Osteocyte (in vitro differentiated cells): ENCODE measurements at places on chromosomes 12 and 14. TPM values are rescaled to one million over a fixed set of nuclear protein-coding genes. Genes with fewer than 3 reads are reported as not detected.

Gene NRL
- total RNA-seq: 1.2 and 1.9 TPM in 2 replicates

DNA sequence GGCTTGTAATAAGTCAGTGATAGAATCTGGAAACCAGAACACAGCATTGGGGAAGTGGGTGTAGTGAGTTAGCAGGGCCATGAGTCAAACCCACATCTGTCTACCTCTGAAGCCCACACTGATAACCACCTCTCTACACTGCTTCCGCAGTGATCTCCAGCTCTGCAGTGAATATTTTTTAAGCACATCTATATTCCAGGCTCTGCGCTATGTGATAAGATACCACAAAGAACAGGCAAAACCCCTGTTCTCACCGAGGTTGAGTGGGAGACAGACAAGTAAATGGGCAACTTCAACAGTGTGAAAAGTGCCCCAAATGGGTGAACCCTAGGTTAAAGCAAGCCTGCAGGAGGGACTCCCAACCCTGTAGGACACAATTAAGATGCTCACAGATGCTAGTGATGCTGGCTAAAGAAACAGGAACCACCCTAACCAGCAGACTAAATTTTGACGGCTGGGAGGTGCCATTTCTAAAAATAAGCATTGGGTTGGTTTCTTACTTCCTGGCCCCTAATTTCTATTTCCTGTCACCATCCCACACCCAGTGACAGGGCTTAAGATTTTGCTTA, 375.0 kb downstream of the DPF3 start:
- H3K36me3 ChIP-seq: no peaks in the 10 kb centered on the region
- no peak overlapping the region for H3K27ac ChIP-seq
- no peak overlapping the region for H3K4me3 ChIP-seq
- H3K27me3 ChIP-seq: no peaks in the 10 kb centered on the region
- no peak for DNase-seq
- H3K4me1 ChIP-seq: peaks cover 8% of the 10 kb centered on the region

DNA sequence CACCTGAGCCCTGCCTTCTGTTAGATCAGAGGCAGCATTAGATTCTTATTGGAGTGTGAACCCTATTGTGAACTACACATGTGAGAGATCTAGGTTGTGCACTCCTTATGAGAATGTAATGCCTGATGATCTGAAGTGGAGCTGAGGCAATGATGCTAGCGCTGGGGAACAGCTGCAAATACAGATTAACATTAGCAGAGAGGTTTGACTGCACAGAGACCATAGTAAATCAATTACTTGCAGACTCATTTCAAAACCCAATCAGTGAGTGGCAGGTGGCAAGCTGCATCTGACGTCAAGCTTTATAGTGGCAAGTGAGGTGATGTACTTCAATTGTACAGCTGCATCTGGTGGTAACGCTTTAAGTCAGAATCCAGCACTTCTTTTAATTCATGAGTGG, 141.6 kb downstream of the GPHN start:
- no peak overlapping the region for H3K27ac ChIP-seq
- no peaks in the 10 kb centered on the region for H3K27me3 ChIP-seq
- no peaks in the 10 kb centered on the region for H3K36me3 ChIP-seq
- no peak overlapping the region for H3K4me3 ChIP-seq

DNA sequence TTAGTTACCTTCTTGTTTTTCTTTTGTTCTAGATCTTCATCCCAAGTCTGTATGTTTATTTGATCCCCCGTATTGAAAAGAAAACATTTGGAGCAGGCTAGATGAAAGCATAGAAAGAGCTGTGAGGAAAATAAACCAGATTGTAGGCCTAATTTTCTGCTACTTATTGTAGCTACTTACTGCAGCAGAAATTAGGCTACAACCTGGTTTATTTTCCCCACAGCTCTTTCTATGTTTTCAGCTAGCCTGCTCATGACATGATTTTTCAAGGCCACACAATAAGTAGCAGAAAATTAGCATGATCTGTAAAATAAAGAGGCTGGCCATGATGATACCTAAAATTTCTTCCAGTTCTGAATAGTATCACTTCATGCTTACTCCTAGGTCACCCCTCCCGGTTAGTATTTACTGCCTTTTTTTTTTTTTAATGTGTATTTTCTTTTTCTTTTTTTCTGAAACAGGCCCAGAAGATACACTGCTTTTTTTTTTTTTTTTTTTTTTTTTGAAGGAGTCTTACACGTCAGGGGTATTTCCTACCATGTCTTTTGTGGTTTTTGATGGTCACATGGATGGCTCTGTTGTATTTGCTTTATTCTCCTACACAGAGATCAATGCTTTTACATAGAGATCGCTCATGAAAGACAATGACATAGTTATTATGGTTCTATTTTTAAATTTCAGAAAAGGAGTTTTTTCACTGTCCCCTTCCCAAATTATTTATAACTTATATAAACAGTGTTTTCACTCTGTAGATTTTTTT, 32.3 kb downstream of the BHLHE41 start:
- H3K36me3 ChIP-seq: no peaks in the 10 kb centered on the region
- no peak for DNase-seq
- peaks cover 4% of the 10 kb centered on the region for H3K4me1 ChIP-seq
- no peaks in the 10 kb centered on the region for H3K27me3 ChIP-seq

GRCh38 chr14:79791055-79791732, 420.1 kb downstream of the DIO2 start:
- no peak overlapping the region for H3K27ac ChIP-seq
- no peak for DNase-seq
- H3K36me3 ChIP-seq: no peaks in the 10 kb centered on the region
- H3K4me1 ChIP-seq: peaks cover 4% of the 10 kb centered on the region

DNA sequence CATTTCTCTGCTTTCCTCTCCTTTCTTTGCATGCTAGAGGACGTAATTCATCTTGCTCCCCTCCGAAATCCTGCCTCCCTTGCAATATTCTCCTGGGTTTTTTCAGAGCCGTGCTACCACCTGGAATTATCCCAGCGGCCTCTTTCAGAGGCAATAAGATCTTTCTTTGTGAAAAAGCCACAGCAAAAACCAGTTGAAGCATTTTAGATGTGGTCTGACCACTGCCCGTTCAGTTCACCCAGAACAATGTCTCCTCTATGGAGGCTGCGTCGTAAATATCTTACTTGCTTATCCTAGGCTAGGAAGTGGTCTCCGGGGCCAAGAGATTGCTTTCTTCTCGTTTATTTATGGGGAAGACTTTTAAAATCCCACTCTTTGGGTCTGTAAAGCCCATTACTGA, 85.8 kb downstream of the TBX5 start:
- H3K36me3 ChIP-seq: no peaks in the 10 kb centered on the region
- DNase-seq: no peak
- H3K4me1 ChIP-seq: no peaks in the 10 kb centered on the region
- H3K27me3 ChIP-seq: no peaks in the 10 kb centered on the region

DNA sequence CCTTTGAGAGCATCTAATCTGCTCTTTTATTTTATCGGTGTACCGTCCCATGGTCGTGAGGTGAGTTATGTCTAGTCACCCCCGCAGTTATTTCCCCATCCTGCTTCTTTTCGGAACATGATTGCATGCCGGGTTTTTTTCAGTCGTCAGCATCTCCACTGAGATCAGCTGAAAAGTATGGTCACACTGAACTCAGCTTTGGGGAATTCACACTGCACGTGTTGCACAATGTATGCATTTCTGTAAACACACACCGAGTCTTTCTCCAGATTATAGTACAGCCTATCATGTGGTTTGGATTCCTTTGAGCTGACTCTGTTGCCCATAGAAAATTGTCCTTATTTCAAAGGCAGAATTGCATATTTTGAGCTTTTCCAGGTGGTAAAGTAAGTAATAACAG, 24.6 kb downstream of the PLXNC1 start:
- peak overlapping the region; percentile 54 for H3K27ac ChIP-seq
- peaks cover 12% of the 10 kb centered on the region for H3K27me3 ChIP-seq
- DNase-seq: no peak
- peaks cover 11% of the 10 kb centered on the region for H3K4me1 ChIP-seq
- no peak overlapping the region for H3K4me3 ChIP-seq

DNA sequence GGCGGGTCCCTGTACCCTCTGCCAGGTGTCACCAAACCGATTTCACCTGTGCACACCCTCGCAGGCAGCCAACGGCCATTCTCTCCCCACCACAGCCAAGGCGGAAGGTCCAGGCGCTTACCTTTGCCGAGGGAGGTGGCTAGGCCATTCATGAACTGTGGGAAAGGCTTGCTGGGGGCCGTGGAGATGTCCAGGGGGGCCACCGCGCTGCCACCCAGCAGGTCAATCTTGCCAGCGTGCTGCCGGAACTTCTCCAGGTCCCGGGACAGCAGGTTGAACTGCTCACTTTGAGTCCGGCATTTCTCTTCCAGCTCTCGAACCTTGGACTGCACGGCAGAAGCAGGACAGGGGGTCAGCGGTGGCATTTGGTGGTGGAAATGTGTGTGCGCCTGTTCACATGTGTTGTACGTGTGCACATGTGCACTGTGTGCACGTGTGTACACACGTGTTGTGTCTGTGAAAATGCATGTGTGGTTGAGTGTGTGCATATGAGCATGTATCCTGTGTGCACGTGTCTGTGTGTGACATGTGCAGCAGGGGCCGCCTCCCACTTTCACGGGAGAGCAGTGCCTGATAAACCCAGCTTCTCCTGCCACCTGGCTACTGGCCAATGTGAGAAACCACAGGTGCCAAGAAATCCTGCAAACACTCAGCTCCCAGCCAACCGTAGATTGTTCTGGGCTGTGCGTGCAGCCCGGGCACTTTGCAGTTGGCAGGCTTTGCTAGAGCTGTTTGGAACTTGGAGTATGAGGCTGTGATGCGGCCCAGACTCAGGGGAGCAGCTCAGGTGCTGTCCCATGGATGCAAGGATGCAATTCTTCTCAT, 118.9 kb downstream of the PIWIL1 start:
- no peak overlapping the region for H3K4me3 ChIP-seq
- DNase-seq: no peak
- no peaks in the 10 kb centered on the region for H3K27me3 ChIP-seq
- H3K27ac ChIP-seq: no peak overlapping the region
- no peaks in the 10 kb centered on the region for H3K4me1 ChIP-seq
